ENCODE measurements at places on chromosomes 1 and 21. TPM values are rescaled to one million over a fixed set of nuclear protein-coding genes. Genes with fewer than 3 reads are reported as not detected.

Gene GCSAML
- total RNA-seq, result not detected

Gene DFFA
- total RNA-seq, result 28.7 TPM

Gene TMPRSS15
- total RNA-seq, result not detected

Gene NBPF6
- not detected for total RNA-seq

Gene KAZN
- 8.6 TPM for total RNA-seq

Gene DNM3
- 1.9 TPM for total RNA-seq

Gene CFAP126
- not detected for total RNA-seq

Gene HRNR
- total RNA-seq, result not detected

Gene AZIN2
- 2.6 TPM for total RNA-seq

Gene TFB2M
- 29.4 TPM for total RNA-seq

Gene COL16A1
- 156 TPM for total RNA-seq

Gene TNFAIP8L2
- not detected for total RNA-seq

Gene MMEL1
- total RNA-seq, result under 0.01 TPM

Measured in fibroblast of villous mesenchyme (primary cell).